ENCODE measurements at places on chromosomes 12 and 14.

GRCh38 chr14:99737451-99737951 lies 53.4 kb downstream of the CYP46A1 start:
- no peak for DNase-seq

GRCh38 chr12:124025661-124026060 lies 52.6 kb downstream of the ZNF664 start:
- no peak for DNase-seq

- DNase-seq: peak; percentile 22
These were observed 138.0 kb downstream of the ASCL4 start for GRCh38 chr12:107912421-107913004.

DNA sequence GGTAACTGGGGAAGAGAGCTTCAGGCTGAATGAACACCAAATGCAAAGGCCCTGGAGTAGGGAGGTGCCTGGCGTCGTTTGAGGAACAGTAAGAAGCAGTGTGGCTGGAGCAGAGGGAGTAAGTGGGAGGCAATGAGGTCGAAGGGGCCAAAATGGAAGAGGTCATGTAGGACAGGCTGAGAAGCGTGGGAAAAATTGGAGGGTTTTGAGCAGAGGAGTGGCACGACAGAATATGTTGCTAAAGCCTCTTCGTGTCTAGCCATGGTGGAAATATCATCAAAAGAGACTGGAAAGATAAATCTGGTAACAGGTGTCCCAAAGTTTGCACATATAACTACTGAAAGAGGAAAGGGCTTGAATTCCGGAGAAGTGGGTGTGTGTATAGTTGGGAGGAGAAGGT lies 1.9 kb downstream of the TRIM9 start:
- DNase-seq: no peak

GRCh38 chr12:48197549-48197970 lies 5.5 kb downstream of the OR10AD1 start:
- DNase-seq: no peak

DNA sequence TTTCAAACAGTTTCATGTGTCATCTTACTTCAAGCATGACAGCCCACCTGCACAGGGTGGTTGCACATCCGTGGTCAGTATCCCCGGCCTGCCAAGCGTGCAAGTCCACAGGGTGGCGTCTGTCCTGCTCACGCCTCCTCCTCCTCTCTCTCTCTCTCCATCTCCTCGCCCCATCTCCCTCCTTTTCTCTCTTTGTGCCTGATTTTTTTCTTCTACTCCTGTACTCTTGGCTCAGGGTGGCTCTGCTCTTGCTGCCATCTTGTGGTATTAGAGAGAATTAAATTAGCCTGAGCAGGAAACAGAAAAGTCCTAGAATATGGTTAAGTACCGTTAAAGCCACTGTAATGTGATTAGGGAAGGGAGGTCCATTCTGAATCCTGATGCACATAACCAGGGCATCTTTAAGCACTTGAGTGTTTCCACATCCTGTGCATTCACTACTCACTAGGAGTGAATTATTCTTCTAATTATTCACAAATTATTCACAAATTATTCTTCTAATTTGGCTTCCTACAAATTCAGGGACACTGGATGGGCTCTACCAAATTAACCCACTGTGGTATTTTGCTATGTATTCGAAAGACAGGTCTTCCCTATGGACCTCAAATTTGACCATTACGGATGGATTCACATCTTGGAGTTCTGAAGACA lies 25.5 kb upstream of the DTX1 start:
- DNase-seq: no peak

DNA sequence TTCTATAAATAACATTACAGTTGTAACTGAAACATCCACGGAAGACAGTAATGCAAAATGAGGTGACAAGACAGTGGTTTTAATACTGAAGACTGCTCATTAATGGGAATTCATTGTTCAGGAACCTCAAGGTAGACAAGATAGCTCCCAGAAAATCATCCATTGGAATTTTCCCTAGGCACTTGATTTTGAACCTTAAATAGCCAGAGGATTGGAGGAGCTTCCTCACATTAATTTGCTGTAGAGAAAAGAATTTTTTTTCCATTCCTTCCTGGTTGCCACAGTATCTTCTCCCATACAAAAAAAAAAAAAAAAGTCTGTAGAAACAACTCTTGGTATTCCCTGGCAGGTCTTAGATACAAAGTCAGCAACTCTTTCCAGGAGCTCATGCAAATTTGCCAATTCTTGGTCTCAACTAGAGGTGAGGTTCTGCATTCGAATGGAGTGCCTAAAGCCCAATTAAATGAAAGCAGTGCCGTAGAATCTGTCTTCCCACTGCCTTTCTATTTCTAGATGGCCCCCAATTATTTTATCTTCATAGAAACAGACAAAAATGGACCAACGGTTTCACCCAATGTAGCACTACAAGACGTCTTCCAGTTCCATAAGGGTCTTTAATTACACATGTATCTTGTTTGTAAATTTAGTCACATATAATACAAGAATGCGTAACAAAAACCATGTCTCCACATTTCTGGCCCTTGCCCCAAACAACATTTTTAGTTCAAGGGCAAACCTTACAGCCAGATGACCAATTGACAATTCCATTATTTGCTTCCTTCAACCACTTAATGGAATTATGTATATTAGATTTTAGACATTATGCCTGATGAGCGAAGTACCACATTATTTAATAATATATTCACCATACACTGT lies 13.5 kb downstream of the SLC38A2 start:
- DNase-seq: no peak

- DNase-seq: no peak
These were observed 233.4 kb downstream of the IPO8 start for GRCh38 chr12:30462249-30462648.
